ENCODE measurements at places on chromosomes 4 and X. TPM values are rescaled to one million over a fixed set of nuclear protein-coding genes. Genes with fewer than 3 reads are reported as not detected.

The DUX4 gene
- total RNA-seq: 0.56 TPM

The UGT2B15 gene
- total RNA-seq: not detected

The GC gene
- total RNA-seq: 0.40 TPM

The AREG gene
- 21.0 TPM for total RNA-seq

The GPRASP3 gene
- total RNA-seq: 1.8 TPM

The BRCC3 gene
- 23.1 TPM for total RNA-seq

The FAM9B gene
- total RNA-seq: not detected

The SHROOM2 gene
- 7.7 TPM for total RNA-seq
